Stimulated activated memory B cell treated with anti-CD40 and anti-IgM and Interleukin-4, amounts not matched to agents 10 μg/mL and 1 μg/mL and 100 μg/mL, for 72 hours (primary cell): ENCODE measurements at places on chromosomes 3 and 15.

DNA sequence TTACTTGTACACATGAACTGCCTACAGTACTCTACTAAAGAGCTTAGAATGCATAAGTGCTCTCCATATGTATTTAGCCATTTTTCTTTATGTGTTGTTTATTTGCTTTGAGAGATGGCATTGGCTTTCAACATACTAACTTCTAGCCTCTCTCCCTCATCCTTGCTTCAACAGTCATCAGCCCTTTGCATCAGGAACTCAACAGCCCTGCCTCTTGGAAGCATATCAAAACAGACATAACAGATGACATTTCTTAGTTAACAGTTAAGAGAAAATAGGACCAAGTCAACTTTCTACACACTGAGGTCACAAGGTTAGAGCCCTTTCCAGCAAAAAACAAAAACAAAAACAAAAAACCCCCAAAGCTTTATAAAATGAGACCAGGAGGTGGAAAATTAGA, 145.6 kb downstream of the TCF12 start:
- no peak for ATAC-seq

DNA sequence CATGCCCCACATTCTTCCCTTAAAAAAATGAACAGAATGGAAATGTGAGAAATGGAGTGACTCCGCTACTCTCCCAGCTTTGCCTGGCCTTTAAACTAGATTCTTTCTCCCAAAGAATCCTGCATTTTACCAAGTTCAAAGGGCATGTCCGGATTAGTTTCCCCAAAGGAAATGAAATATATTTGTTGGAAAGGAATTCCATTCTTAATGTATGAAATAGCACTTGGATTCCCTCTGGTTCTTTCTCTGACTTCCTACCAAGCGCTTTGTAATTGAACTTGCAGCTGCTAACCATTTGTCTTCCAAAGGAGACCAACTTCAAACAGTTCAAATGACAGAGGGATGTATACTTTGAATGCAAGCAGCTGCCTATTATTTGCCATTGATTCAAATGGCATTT, 18.9 kb downstream of the MAP2K1 start:
- ATAC-seq = no peak

GRCh38 chr15:51267703-51268083, 70.7 kb downstream of the CYP19A1 start:
- no peak for ATAC-seq

DNA sequence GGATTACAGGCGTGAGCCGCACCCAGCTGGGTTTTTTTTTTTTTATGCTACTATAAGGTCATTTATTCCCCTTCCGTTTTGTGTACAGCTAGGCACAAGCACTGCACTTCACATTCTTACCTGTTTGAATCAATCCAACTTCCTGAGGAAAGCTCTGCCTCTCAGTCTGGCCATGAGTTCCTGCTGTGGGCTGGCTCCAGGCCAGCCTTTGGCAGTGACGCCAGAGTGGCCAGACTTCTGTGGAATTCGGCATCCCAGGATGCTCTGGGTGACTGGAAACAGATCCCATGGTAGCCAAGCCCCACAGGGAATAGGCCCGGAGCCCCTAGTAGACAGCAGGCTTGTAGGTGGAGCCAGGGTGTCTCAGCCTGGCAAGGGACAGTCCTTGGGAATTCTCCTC, 21.5 kb upstream of the TIMP4 start:
- no peak for ATAC-seq

- ATAC-seq = no peak
These were observed 14.9 kb upstream of the RPN1 start for GRCh38 chr3:128665362-128666021.

- ATAC-seq = no peak
These were observed 46.3 kb upstream of the CCDC80 start for GRCh38 chr3:112687211-112687610.

DNA sequence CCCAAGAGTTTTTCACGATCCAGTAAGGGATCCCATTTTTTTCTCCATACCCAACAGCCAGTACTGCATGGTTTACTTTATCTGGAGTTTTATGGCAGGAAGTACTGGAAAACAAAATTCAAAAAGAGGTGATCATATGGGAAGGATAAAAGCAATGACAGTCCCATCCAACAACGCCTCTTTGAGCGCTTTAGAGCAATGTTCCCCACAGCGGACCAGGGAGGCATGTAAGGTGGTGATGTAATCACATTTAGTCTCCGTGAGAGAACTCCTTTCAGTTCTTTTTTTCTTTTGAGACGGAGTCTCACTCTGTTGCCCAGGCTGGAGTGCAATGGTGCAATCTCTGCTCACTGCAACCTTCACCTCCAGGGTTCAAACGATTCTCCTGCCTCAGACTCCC, 21.8 kb downstream of the CTSH start:
- no peak for ATAC-seq

DNA sequence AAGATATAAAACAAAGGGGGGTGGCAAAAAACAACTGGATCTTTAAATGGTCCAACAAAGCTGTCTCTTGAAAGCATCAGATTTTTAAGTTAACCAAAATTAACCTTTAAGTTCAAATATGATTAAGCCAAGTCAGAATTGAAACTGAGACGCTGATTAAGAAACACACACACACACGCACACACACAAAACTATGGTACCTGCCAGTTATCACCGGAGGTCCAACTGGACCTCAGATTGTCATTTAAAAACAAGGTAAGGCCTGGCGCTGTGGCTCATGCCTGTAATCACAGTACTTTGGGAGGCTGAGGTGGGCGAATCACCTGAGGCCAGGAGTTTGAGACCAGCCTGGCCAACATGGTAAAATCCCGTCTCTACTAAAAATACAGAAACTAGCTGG, 10.4 kb downstream of the ARF4 start:
- no peak for ATAC-seq
